ENCODE measurements at places on chromosomes 1 and 21.
A peak's percentile ranks its signal among the peaks of the same experiment; 100 is the strongest.

- no peaks in the 10 kb centered on the region for H3K4me1 ChIP-seq
- H3K36me3 ChIP-seq: no peaks in the 10 kb centered on the region
- H3K27me3 ChIP-seq: no peaks in the 10 kb centered on the region
- no peak overlapping the region for H3K27ac ChIP-seq
- DNase-seq: no peak
Observed at GRCh38 chr1:212218911-212219310, 66.3 kb upstream of the PPP2R5A start.

DNA sequence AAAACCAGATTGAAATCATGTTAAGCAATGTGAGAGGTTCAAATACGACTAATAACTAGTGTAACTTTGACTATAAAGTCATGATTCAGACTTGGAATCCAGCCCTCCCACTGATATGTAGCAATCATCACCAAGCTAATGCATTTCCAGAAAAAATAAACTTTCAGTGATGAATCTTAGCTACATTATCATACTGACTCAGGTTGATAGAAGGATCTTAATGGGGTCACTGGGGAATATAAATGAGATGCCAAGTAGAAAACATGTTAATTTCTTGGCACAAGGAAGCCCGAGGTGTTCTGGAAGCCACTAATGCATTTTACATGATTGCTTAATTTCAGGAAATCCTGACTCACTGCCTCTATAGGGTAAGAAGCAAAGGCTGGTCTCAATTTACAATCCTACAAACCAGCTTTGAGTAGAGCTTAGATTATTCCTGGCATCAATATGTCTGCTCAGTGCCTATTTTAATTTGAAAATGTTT, 67.7 kb downstream of the SELENOF start:
- H3K27me3 ChIP-seq: no peaks in the 10 kb centered on the region
- H3K36me3 ChIP-seq: no peaks in the 10 kb centered on the region
- no peak overlapping the region for H3K4me3 ChIP-seq
- H3K27ac ChIP-seq: no peak overlapping the region

DNA sequence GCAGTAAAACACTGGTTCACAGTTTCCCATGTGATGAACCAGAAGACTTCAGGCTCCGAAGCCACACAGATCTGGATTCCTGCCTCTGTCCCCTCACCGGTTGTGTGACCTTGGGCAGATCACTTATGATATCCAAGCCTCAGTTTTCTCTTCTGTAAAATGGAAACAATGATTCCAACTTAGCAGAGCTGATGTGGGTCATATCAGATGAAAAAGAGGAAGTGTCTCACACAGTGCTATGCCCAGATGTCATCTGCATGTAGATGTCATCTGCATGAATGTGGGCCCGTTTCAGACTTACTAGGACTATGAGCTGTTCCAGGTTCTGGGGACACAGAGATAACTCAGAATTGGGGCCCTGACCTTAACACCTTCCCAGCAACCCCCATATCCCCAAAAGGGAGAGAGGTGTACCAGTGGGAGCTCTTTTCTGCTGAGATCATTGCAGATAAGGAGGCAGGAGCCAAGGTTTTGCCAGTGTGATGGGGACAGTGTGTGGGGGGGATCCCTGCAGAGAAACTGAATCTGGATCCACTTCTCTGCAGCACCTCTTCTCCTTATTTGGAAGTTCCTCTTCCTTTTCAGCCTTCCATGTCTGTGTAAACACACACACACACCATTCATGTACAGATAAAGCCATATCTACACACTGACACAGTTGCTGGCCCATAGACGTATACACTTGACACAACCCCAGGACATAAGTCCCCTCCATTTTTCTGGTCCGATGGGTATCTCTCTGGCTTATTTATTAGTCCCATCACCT, 5.0 kb upstream of the ADGRB2 start:
- no peaks in the 10 kb centered on the region for H3K36me3 ChIP-seq
- no peak overlapping the region for H3K27ac ChIP-seq
- peak; percentile 56 for DNase-seq
- no peak overlapping the region for H3K4me3 ChIP-seq
- H3K27me3 ChIP-seq: peaks cover 27% of the 10 kb centered on the region
- peaks cover 1% of the 10 kb centered on the region for H3K4me1 ChIP-seq

DNA sequence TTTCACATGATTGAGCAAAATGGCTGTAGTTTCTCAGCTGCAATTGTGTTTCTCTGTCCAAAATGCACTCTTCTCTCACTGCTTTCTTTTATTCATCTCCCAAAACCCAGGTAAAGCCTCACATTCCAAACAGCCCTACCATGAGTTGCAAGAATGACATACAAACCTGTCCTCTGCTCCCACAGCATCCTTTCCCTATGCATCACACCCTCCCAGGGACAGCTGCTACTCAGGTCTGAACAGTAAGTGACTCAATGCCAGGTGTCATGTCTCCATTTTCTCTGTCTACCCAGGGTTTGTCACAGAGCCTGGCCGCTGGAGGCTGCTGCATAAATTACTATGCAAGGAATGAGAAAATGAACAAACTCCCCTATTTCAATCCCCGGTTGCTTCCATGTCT, 118.5 kb downstream of the PLD5 start:
- no peak for DNase-seq
- H3K27me3 ChIP-seq: no peaks in the 10 kb centered on the region
- H3K27ac ChIP-seq: no peak overlapping the region
- no peak overlapping the region for H3K4me3 ChIP-seq

DNA sequence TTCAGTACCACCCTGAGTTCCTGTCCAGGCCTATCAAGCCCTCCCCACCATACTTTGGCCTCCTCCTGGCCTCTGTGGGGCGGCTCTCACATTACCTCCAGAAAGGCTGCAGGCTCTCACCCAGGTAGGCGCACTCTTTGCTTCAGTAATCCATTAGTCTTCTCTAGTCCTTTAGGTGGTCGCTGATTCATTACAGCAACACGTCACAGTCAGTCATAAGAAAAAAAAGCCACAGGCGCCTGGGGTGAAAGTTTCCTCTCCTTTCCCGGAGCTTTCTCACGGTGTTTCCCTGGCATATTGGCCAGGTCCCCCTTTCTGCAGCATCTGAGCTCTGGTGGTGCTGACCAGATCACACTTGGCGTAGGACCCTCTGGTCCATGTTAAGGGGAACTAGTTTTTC, 12.1 kb downstream of the SLFNL1 start:
- H3K27ac ChIP-seq: no peak overlapping the region
- no peaks in the 10 kb centered on the region for H3K4me1 ChIP-seq
